ENCODE measurements at places on chromosomes 4 and X.
A peak's percentile ranks its signal among the peaks of the same experiment; 100 is the strongest.

- no peak for DNase-seq
These were observed 188.4 kb upstream of the MAOA start for GRCh38 chrX:43467608-43468234.

GRCh38 chr4:101066626-101067170 lies 280.6 kb downstream of the PPP3CA start:
- DNase-seq = no peak

DNA sequence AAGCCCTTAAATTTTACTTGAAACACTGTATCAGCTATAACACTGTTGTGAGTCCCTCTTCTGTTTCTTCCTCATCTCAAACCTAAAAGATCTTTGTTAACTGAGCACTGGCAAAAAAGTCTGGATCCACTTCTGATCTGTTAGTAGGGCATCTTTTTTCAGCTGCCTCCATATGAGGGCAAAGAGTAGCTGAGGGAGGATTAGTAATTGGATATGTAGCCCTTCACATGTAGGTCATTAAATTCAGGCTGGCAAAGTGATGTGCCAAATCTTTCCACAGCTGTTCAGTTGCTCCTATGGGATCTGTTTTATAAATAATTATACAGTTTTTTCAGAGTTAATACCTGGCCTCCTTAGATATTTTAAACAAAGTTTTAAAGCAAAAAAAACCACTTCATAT lies 1.1 kb upstream of the TRMT10A start:
- DNase-seq = no peak

DNA sequence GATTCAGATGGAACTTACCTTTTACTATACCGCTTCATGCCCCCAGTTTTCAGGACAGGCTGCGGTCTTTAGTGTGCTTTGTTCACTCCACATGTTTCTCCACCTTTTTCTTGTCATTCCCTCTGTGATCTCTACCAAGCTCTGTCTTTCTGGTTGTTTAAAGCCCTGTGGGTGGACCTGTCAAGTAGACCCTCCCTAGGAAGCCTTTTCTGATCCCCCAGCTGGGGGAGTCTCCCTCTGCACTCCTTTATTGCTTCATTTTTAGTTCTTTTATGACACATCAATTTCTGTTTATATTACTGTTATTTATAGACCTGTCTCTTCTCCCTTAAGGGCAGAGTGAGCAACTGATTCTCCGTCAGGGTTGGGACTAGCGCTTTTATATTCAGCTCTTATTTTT lies 150.2 kb downstream of the C4orf33 start:
- no peak for DNase-seq

- no peak for DNase-seq
These were observed 1285.4 kb downstream of the PCDH18 start for GRCh38 chr4:136246876-136247275.

GRCh38 chr4:147773261-147774184 lies 41.6 kb downstream of the ARHGAP10 start:
- DNase-seq = no peak

DNA sequence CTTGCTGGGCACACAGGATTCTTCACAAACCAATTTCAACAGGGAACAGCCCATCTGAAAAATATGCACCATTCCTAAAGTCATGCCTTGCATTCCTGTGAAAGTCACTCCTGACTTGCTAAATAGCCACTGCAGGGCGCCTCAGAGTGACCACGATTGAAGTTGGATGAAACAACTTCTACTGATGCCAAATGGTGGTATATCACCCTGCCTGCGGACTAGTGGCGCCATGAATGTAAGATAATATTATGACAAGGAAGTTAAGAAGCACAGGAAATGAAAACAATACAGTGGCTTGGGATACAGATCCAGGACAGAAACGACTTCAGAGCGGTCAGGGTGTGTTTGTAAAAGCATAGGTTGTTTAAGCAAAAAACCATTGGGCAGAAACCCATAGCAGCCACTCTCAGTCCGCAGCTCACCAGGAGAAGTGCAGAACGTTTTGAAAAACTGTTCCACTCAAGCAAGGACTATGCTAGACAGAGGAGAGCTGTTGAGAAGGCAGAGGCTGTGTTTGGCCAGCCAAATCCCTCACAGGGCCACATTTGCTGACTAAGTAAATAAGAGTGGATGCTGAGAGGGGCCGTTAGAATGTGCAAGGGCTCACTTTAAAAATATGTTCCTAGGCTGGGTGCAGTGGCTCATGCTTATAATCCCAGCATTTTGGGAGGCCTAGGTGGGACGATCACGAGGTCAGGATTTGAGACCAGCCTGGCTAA lies 250.4 kb downstream of the PTTG2 start:
- DNase-seq = no peak

- no peak for DNase-seq
These were observed 21.9 kb upstream of the EMCN start for GRCh38 chr4:100539706-100540105.

- DNase-seq = peak; percentile 20
These were observed 35.3 kb upstream of the WAS start for GRCh38 chrX:48648336-48648751.

GRCh38 chrX:54922547-54922946 lies 1.9 kb downstream of the TRO start:
- no peak for DNase-seq

DNA sequence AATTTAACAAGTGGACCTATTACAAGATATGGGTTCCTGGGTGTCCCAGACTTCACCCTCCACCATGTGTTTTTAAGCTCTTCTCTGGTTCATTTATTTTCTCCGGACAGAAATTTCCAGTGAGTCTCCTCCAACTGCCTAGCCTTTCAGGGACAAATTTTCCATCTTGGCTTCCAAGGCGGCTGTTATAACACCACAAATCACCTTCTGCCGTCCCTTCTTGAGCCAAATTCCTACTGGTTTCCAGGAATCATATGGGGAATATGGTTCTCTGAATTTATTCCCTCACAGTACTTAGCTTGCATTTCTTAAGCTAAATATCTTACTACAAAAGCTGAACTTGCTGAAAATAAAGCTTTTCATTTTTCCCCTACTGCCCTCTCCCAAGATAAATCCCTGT lies 18.8 kb downstream of the NEXMIF start:
- no peak for DNase-seq

DNA sequence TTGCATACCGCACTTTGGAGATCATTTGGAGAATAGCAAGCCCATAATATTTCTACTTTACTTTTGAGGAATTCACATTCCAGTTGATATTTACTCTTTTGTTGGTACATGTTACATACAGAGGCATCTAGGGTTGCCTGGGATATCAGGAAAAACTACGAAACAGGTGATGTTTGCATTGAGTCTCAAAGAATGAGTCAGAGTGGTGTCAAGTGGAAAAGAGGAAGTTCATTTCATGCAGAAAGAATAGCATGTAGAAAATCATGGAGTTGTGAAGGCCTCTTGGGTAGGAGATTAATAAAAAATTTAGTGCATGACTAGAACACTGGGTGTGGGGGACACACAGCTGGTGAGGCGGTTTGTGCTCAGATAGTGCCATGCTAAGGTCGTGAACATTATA lies 33.5 kb upstream of the ELOVL6 start:
- DNase-seq = no peak

DNA sequence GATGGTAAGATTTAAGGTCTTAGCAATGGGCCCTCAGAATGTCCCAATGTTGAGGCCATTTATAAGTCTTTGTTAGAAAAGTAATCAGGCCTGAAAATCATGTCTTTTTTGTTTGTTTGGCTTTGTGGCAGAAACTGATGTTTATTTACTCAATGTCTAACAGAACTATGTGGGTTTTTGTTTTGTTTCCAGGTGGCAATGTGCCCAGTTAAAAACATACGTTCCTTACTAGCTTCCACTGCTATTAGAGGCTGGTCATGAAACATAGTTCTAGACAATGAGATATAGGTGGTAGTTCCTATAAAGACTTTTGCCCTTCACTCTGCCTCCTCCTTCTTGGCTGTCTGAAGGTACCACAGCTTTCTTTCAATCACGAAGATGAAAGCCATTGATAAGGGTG lies 108.8 kb downstream of the C4orf51 start:
- DNase-seq = no peak

DNA sequence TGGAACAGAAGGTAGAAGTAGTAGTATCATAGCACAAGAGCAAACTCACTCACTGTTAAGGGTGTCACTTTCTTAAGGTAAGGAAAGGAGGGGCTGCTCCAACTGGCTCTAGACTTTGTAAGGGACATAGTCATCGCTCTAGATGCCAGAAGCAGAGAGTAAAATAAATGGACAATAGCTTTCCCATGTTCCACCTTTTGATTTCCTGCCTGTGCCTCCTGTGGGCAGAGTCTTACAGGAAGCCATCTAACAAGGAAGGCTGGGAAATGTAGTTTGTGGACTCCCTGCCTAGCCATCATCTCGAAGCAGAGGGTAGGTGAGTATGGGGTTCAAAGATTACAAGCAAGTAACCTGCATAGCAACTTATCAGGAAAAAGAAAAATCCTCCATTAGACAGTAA lies 1.7 kb upstream of the METTL14 start:
- no peak for DNase-seq

DNA sequence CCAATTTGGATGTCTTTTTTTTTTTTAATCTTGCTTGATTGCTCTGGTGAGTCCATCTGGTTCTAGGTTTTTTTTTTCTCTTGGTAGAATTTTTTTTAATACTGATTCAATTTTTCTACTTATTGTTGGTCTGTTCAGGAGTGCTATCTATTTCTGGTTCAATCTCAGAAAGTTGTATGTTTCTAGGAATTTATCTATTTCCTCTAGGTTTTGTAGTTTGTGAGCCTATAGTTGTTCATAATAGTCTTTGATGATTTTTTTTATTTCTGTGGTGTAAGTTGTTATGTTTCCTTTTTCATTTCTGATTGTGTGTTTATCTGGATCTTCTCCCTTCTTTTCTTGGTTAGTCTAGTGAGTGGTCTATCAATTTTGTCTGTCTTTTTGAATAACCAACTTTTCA lies 129.6 kb downstream of the FAM13A start:
- DNase-seq = no peak

GRCh38 chrX:1581132-1581531 lies 10.3 kb upstream of the AKAP17A start:
- no peak for DNase-seq

DNA sequence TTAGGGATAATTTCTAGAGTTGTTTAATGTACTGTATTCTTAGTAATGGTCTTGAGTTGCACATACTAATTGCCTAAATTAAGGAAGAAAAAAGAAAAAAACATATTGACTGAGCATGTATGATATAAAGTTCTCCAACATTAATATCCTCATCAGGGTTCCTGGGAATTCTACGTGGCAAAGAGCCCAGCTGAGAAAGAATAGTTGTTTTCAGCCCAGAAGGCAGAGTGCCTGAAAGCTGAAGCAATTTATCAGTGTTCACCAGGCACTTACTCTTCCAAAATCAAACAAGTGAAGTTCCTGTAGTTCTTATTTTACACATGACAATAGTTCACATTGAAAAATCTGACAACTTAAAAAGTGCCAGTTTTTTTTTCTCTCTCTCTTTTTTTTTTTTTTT lies 27.7 kb downstream of the YIPF7 start:
- no peak for DNase-seq

DNA sequence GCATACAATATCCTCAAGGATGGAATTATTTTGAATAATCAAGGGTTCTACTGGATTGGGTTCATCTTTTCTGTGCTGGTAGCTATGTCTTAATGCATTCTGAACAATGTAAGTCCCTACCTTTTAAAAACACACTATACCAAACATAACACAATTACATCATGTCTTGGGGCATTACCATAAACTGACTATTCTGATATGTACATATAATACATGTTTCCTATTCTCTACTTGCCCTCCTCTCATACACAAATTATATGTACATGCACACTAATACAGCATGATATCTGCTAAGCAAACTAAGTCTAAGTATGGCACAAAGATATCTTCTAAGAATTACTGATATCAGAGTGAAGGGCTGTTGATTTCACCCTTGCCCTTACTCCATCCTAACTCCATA lies 147.1 kb downstream of the PRDM5 start:
- DNase-seq = no peak

GRCh38 chrX:56564164-56564885 lies 898 bp downstream of the UBQLN2 start:
- peak; percentile 0 for DNase-seq

DNA sequence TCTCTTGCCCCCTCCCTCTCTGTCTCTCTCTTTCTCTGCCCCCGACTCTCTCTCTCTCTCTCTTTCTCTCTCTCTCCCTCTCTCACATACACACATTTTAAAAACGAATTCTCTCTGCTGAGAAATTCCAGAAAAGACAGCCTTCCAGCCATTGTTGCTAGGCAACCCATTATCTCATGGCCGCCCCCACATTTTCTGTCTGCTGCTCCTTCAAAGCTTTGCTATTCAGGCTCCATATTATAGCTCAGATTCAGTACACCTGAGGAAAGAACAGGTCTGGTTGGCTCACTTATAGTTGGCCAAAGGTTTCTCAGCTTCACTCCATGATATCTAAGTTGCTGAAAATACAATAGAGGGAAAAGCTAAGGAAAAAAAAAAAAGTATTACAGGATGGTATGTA lies 174.4 kb upstream of the RADX start:
- no peak for DNase-seq

GRCh38 chrX:24332878-24333277 lies 19.0 kb upstream of the SUPT20HL2 start:
- no peak for DNase-seq

DNA sequence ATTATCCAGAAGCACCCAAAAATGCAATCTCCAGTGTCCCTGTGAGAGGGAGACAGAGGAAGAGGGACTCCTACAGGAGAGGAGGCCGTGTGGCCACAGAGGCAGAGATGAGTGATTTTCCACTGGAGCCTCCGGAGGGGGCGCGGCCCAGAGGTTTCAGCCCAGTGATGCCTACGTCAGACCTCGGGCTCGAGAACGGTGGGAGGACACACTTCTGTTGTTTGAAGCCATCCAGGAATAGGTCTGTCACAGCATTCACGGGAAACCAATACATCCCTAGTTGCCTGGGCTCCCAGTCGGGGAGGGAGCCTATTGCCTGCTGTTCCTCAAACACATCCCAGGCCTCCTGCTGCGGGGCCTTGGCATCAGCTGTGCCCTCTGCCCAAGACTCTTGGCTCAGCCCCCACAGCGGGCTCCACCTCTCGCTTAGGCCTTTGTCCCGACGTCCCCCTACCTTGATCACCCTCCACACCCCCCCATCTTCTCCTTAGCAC lies 39.2 kb upstream of the HMX1 start:
- DNase-seq = no peak

GRCh38 chr4:67871867-67872266 lies 11.9 kb downstream of the TMPRSS11D start:
- DNase-seq = peak; percentile 64

GRCh38 chr4:68390205-68390935 lies 40.5 kb upstream of the YTHDC1 start:
- no peak for DNase-seq

DNA sequence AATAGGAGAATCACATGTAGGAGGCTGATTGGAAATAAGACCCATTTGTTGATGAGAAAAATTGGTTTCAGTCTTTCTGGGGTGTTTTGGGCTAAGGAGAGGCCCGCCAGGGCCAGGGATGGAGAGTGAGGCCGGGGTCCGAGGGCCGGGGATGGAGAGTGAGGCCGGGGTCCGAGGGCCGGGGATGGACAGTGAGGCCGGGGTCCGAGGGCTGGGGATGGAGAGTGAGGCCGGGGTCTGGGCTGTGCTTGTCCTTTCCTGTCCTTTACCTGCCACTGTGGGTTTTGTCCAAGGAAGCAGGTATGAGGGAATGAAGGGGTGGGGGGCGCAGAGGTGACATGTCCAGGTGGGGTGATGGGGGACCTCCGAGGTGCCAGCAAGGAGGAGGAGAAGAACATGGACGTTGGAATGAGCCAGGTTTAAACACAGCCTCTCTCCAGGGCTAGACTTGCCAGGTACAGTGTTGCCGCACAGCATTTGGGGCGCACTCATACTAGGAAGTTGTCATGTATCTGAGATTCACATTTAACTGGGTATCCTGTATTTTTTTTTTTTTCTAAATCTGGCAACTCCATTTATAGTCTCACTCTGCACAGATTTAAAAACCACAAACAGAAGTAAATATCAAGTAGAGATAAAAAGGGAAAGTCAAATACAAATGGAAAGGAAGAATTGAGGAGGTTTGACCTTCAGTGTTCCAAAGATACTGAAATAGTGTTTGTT lies 8.8 kb downstream of the RGS12 start:
- DNase-seq = no peak

Measured in fibroblast of the conjunctiva (primary cell).